ENCODE measurements at places on chromosomes 6 and 20.

DNA sequence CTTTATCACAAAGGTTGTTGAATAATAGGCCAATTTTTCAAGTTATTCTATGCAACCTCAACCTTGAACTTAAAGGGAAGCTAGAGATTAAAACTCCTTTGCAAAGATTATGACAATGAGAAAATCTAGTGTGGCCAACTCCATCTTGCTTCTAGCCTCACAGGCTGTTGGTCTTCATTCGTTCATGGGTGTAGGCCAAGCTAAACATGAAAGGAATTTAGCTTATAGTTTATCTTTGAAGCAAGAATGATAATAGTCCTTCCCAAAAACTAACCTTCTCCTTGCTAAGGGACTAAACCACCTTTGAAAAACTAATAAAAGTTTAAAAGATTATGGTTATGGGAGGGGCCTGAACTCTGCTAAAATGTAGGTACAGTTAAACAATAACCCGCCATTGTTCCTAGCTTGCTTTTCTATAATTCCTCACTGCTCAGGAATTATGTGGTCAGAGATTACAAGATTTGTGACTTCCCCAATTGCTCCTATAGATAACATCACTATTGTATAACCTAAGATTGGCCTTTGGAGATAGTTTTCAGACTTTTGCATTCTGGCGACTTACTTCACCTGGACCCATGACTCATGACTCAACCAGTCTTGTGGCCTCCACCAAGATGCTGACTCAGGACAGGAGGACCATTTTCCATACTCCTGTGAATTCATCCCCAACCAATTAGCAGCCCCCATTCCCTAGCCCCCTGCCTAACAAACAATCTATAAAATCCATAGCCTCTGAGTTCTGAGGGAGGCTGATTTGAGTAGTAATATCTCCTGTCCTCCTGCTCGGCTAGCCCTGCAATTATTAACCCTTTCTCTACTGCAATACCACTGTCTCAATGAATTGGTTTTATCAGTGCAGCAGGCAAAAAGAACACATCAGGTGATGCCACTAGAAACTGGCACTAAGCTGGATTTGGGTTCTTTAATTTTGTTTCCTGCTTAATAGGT is 154.5 kb downstream of the CD83 start:
- DNase-seq = no peak

DNA sequence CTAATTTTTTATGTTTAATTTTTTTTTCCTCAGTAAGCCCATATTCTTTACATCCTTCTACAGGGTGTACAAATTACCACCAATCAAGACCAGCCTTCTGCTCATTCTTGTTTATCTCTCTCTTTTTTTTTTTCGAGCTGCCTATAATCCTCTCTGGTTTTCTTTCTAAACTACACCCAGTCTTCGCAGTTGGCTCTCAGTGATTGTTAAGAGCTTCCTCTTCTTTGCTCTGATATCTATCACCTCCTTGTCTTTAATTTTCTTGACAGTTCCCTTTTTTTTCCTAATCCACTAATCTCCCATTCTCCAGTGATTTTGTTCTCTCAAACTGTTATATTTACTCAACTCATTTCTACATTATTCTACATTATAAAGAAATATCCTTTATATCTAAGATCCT is 38.5 kb upstream of the PTPRK start:
- no peak for DNase-seq

DNA sequence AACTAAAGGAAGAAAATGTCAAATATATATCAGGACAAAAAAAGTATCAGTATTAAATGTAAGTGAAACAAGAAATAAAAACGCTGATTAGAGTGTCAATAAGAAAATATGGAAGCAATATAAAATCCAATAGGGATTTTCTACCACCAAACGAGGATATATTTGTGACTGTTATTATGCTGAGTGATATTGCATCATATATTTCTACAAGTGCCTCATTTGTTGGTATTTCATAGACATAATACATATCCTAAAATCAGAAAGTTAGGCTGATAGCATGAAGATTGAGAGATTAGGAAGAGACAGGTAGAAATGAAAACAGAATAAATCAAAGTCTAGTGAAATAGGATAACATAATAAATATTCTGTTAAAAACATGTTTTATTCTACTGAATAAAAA is 429.2 kb upstream of the IRAK1BP1 start:
- DNase-seq = no peak

DNA sequence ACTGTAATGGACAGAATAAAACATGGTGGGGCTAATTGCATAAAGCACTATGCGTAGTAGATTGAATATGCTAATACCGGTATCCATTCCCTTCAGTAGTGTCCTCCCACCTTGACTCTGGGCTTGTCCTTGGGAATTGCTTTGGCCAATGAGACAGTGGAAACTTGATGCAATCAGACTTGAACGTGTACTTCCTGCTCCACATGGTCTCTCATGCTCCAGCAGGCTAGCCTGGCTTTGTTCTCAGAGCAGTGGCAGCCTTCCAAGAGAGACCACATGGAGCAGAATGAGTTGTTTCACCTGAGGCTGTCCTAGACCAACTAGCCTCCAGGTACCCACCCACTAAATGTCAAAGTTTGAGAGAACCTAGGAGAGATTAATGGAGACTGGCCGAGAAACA is 37.0 kb upstream of the BTBD3 start:
- no peak for DNase-seq

DNA sequence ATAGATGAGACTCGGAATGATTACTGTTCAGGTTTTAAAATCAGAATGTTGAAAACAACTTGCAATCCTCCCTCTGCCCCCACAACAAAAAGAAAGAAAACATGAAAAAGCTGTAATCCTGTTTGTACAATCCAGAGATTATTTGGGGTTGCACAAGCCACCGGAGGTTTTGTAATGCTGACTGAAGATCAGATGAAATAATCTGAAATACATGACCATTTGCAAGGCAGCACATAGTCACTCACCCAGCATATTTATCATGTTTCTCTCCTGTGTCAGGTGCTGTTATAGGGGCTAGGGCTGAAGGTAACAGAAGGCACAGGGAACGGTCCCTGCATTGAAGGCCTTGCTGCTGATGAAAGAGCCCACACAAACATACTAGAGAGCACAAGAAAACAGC is 85.3 kb downstream of the SIM1 start:
- DNase-seq = no peak

GRCh38 chr20:16020971-16021370 is 552.3 kb downstream of the KIF16B start:
- DNase-seq = no peak

- no peak for DNase-seq
These were observed 7.3 kb downstream of the KCNK5 start for GRCh38 chr6:39221779-39222641.

DNA sequence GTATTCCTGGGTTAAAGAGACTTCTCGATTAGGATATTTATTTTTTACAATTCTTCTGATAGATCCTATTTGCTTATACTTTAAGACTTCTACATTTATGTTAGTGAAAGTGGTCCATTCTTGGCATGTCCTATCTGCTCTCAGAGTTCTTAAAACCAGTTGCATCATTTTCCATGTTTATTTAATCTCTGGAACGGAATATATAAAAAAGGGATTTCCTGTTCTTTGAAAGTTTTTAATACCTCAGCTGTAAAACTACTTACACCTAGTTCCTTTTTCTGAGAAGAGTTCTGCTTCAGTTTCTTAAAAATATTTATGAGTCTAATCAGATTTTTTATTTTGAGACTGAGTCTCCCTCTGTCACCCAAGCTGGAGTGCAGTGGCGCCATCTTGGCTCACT is 18.0 kb upstream of the MYL9 start:
- no peak for DNase-seq

GRCh38 chr20:48227381-48227780 is 442.1 kb upstream of the SULF2 start:
- DNase-seq = no peak

GRCh38 chr6:169185692-169186485 is 67.8 kb downstream of the THBS2 start:
- no peak for DNase-seq

DNA sequence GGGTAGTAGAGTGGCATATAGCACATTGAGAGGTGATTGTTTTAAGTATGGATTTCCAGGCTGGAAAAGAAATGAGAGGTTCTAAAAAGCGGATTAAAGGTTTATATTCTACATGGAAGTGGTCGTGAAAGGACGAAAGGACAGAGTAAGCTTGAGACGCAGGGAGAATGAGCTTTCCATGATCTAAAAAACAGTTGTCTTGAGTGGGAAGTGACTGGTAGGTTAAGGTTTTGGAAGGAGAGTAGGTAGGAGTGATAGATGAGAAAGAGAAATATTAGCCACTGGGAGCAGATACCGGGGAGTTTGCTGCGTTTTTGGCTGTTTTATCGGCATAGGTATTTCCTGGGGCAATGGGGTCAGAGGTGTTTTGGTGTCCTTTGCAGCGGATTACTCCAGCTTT is 750.6 kb upstream of the ADGRB3 start:
- DNase-seq = no peak

DNA sequence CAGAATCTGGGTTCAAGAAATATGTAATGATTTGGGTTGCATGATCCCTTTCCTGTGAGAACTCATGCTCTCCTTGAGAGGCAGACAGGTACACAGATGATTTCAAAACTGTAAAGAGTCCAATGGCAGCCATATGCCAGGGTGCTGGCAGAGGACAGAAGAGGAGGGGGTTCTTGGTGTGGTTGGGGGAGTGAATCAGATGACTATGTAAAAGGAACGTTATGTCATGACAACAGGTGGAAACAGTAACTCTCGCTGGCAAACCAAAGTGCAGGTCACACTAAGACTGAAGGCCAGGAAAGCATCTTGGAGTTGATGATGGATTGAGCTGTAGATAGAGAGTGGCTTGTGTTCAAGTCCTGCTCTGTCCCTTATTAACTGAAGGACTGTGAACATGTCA is 20.3 kb downstream of the OR2A4 start:
- DNase-seq = no peak

GRCh38 chr6:674406-674805 is 17.5 kb upstream of the HUS1B start:
- DNase-seq = no peak

DNA sequence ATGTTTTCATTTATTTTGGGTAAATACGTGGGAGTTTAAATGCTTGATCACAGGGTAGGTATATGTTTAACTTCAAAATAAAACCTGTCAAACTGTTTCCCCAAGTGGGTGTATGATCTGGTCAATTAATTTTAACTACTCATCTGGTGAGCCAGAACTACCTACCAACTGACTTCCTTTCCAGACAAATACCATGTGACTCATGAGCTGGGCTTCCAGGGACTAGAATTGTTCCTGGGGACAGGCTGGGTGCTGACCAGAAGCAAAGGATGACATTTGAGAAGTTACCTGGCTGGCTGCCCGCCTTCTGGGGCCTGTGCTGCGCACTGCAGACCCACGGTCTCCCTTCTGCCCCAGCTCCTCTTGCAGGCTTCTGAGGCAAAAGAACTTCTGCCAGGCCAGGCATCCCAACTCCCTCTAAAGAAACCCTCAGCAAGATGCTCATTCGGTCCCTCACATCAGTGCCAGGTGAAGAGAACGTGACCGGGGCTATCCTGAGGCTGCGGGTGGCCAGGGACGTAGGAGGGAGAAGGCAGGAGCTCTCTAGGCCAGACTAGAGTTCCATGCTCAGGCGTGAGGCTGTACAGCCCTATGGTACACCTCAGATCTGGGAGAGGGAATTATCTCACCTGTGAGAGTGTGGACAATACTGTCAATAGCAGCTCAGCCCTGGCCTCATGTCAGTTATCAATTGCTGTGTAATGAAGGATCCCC is 103.6 kb downstream of the JPH2 start:
- no peak for DNase-seq

GRCh38 chr6:211871-212497 is 80.3 kb upstream of the DUSP22 start:
- DNase-seq = no peak

- no peak for DNase-seq
These were observed 520 bp downstream of the KCNK17 start for GRCh38 chr6:39313526-39314272.

DNA sequence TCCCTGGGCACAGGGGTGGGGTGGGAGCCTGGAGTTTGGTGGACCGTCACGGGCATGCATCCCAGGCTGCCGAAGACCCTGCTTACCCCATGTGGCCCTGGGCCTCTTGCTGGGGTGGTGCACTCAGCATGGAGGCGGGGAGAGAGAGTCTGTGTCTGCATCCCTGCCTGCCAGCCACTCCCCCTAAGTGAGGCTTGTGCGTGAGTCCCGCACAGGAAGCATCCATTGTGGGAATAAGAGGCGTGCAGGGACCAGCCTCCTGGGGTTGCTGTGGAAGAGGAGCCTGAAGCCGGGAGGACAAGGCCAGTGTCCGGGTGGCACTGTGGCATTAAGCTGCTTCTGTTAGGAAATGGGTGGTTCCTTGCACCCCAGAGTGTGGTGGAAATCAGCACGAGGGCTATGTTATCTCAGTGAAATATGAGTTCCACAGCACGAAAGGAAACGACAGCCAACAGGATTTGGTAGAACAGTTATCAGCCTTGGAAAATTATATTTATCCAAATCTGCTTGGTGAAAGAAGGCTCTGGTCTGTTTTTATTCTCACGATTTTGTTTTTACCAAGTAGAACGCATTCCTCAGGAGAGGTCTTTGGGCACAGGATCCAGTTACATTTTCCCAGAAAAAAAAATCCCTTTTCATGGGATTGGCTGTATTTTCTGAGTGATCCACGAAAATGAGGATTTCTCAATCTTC is 35.7 kb downstream of the CDH4 start:
- no peak for DNase-seq

DNA sequence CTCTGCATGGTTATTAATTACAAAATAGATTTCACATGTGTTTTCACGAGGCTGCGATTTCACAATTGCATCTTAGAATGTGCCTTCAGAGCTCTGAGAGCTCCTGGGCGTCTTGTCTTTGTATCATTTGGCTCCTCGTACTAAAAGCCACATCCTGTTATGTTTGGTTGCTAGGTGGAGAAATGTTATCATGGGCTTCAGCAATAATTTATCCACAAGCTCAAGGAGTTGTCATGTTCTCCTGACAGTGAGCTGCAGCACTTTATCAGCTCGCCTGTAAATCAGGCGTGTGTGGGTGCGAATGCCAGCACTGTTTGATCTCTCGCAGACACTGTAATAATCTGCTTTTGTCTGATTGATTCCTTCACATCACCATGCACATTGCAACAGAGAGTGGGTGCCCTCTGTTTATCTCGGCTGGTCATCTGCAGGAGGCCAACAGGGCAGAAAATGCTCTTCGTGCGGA is 218.6 kb upstream of the ZFP64 start:
- no peak for DNase-seq
